Right ventricle myocardium inferior (tissue), 1 donor: ENCODE measurements at places on chromosomes 5 and 9. TPM values are rescaled to one million over a fixed set of nuclear protein-coding genes. Genes with fewer than 3 reads are reported as not detected.

DNA sequence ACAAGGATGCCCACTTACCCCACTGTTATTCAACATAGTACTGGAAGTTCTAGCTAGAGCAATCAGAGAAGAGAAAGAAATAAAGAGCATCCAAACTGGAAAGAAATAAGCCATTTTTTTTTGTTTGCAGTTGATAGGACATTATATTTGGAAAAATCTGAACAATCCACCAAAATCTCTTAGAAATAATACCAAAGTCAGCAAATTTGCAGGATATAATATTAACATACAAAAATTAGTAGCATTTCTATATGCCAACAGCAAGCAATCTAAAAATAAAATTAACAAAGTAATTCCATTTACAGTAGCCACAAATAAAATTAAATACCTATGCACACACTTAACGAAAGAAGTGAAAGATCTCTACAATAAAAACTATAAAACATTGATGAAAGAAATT lies 599.3 kb downstream of the CDH9 start:
- no peak for DNase-seq

DNA sequence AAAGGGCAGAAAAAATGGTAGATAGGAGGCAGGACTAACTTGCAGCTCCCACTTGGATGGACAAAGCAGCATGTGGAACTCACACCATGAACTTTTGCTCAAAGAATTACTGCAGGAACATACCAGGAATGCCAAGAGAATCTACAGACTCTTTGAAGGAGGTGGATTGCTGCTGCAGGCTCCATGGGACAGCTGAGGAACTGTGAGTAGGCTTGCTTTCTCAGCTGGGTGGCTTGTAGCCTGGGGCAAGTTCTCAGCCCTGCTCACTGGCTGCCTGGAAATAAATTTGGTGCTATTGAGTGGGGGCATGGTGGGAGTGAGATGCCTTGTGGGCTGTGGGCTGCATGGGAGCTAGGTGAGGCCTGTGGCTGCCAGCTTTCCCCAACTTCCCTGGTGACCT lies 574.5 kb downstream of the PRELID2 start:
- no peak for DNase-seq

- no peak for DNase-seq
Measured at GRCh38 chr5:126274763-126275125, 148.5 kb upstream of the GRAMD2B start.

DNA sequence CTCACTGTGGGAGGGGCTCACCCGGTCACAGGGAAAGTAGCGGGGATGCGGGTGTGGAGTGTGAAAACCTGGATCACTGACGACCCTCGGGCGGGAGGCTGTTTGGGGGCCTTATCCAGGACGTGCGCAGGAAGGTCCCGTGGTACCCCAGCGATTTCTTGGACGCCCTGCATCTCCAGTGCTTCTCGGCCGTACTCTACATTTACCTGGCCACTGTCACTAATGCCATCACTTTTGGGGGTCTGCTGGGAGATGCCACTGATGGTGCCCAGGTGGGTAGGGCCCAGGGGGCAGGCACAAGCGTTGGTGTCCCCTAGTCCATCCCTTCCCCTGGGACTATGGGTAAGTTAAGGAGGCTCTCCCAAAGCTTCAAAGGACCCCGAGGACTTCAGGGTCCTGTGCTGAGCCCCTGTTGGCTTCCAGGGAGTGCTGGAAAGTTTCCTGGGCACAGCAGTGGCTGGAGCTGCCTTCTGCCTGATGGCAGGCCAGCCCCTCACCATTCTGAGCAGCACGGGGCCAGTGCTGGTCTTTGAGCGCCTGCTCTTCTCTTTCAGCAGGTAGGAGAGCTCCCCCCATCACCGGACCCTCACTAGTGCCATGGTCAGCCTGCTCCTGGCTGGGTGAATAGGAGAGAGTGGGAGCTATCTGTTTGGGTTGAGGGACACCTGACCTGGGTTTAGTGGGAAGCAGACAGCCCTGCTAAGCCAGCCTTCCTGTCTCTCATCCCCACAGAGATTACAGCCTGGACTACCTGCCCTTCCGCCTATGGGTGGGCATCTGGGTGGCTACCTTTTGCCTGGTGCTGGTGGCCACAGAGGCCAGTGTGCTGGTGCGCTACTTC lies 3.9 kb downstream of the SLC4A9 start:
- DNase-seq: no peak

- DNase-seq: no peak
Measured at GRCh38 chr5:171528865-171529614, 109.6 kb downstream of the FGF18 start.

- no peak for DNase-seq
Measured at GRCh38 chr5:117461966-117462365, 887.3 kb upstream of the SEMA6A start.

LCN9 gene
- total RNA-seq: not detected
